ENCODE measurements at places on chromosomes 16 and 17.

DNA sequence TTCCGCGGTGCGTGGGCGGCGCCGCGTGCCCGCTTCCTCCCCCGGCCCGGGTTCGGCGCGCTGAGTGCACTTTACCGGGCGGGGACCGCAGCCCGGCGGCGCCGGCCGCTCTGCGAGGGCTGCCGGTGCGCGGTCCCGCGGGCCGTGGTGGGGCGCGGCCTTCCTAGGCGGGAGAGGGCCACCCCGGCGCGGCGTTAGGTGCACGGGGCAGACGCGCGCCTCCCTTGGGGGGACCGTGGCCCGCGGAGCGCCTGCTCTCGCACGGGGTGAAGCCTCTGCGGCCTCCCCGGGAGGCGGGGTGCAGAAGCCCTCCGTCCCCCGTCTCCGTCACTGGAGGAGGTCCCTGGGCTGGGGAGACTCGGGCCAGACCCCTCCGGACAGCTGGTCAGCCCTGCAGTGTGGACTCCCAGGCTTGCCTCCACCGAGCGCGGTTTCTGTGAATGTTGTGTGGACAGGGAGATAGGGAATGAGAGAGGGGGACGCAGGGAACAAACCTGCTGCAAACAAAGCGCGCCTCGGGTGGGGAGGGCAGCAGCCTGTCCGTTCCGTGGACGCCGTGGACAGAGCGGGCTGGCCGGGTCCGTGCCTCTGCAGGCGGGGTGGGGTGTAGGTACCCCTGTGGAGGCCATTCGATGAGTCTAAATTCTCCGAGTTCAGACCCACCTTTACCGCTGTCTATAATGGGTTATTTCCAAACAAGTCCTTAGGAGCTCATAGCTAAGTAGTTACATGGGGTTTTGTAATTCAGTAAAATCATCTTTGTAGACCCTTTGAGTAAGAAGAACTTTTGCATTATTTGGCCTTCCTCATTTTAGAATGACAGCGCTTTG, 721 bp downstream of the TBCD start:
- DNase-seq, result no peak

GRCh38 chr17:70230850-70231640, 61.7 kb downstream of the KCNJ2 start:
- no peak for DNase-seq

- no peak for DNase-seq
These were observed 22.0 kb downstream of the CAMKK1 start for GRCh38 chr17:3870871-3871306.

DNA sequence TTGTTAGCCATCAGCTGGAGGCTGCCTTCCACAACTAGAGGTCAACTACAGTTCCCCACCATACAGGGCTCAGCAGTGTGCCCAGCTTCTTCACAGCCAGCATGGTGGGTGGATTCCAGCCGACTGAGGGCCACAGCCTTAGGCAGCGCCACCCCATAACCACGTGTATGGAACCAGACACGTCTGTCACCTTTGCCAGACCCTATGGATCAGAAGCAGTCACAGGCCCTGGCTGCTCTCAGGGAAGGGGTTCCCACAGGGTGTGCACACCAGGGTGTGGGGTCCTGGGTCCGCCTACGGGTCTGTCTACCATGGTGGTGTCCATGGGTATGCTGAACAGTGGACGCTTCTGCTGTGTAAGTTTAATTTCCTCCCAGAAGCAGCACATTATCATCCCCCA, 265.0 kb upstream of the FOXF1 start:
- DNase-seq, result no peak

GRCh38 chr17:81831563-81831956, 1.5 kb downstream of the MCRIP1 start:
- DNase-seq, result no peak

DNA sequence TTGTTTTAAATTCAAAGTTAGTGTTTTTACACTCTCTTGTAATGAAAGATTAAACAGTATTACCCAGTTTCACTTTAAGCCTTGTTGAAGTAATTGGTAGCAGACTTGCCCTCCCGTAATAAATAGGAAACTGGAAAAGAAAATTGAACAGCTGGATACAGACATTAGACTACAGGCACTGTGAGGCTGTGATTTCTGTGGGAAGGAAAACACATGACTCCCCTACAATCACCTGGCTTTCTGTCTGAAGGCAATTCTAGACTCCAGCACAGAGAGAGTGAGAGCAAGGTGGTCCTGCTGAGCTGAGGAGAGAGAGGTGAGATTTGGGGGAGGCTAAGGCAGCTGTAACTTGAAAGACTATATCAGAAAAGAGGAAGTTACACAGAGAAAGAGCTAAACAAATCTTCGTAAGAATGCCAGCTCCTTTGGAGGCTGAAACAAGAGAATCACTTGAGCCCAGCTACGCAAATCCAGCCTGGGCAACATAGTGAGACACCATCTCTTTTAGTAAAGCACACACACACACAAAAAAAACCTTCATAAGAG, 57.8 kb upstream of the CDYL2 start:
- no peak for DNase-seq

DNA sequence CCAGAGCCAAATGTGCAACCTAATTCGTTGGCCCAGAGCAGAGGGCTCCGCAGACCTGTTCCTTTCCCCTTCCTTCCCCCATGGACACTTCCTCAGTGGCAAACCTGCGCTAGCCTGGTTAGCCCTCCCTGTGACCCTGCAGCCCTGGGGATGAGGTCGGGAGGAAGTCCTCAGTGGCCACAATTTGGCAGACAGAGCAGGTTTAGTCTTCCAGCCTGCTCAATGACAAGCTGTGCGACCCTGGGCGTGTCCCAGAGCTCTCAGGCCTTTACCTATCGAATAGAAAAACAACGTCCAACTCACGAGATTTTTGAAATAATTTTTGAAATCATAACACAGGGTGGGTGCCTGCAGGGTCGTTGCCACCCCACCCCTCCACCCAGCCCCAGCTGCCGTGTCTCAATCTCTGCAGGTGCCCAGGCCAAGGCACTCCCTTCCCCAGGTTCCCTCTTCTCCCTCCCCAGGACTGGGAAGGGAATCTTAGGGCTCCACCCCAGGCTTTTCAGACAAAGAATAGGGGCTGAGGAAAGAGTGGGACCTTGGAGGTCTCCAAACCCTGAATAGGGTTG, 1.4 kb downstream of the HBM start:
- no peak for DNase-seq

- DNase-seq, result no peak
These were observed 18.6 kb downstream of the ZDHHC7 start for GRCh38 chr16:84992717-84993075.

- DNase-seq, result no peak
These were observed 68.2 kb upstream of the ZNF423 start for GRCh38 chr16:49924078-49924477.

DNA sequence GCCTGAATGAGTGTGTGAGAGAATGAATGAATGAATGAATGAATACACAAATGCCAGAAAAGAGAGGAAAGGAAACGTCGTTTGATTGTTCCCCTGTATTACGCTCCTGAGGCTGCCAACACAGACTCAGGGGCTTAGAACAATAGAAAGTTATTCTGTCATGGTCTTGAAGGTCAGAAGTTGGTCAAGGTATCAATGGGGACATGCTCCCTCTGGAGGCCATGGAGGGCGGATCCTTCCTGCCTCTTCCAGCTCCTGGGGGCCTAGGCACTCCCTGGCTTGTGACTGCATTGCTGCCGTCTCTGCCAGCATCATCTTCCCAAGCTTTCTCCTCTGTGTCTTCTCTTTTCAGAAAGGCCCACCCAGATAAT, 1.5 kb upstream of the SLC38A8 start:
- DNase-seq, result no peak

DNA sequence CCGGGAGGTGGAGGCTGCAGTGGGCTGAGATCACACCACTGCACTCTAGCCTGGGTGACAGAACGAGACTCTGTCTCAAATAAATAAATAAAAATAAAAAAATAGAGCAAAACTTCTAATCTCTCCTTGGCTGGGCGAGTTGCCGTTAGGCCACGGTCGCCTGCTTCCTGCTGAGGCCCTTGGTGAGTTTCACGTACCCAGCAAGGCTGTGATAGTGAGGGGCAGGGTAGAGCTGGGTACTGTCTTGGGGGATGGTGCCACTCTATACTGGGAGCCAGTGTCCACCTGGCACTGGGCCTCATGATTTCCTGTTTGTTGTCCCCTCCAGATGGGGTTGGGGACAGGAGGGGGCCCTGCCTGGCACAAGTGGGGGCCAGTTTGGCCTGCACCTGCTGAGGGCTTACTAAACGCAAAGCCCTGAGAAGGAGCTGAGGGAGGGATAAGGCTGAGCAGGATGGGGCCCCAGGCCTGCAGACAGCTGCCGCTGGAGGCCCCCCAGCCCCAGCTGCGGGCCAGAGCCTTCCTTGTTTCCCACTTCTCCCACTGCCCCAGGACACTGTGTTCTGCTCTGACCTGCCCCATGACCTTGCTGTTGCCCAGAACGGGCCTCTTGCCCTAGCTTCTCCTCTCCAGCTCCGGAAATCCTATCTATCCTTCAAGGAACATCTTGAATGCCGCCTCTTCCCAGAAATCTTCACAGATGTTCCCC, 25.4 kb downstream of the GJD3 start:
- no peak for DNase-seq

GRCh38 chr16:13961099-13961811, 41.3 kb downstream of the ERCC4 start:
- no peak for DNase-seq

GRCh38 chr16:68448360-68448970, at the start of gene SMPD3:
SMPD3 (minus strand) TSS chr16:68448508; CDS start chr16:68372181, 76,327 bp downstream.
- peak; percentile 91 for DNase-seq

DNA sequence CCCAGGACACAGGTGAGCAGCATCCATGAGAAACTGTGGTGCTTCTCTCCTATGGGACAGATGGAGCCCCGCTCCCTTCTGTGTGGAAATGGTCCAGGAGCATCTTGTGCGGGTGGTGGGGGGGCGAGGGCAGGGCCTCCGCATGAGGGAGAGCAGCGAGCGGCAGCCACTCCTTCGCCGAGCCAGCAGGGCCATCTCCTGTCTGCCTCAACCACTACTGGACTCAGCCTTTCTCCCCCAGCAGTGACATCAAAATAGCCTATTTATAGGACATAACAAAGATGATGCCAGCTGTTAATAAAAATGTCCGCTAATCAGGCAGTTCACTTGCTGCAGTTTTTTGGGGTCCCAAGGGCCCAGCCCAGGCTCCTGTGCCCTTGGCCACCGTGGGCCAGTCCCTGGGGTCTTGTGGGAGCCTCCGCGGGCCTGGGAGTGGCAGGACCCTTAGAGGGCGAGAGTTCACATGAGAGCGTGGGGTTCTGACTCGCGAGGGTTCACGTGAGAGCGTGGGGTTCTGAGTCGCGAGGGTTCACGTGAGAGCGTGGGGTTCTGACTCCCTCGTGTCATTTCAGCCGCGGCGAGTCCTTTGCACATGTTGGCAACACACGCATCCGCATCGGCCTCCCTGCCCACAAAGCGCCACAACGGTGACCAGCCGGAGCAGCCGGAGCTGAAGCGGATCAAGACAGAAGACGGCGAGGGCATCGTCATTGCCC, 47.4 kb downstream of the WDR45B start:
- no peak for DNase-seq

DNA sequence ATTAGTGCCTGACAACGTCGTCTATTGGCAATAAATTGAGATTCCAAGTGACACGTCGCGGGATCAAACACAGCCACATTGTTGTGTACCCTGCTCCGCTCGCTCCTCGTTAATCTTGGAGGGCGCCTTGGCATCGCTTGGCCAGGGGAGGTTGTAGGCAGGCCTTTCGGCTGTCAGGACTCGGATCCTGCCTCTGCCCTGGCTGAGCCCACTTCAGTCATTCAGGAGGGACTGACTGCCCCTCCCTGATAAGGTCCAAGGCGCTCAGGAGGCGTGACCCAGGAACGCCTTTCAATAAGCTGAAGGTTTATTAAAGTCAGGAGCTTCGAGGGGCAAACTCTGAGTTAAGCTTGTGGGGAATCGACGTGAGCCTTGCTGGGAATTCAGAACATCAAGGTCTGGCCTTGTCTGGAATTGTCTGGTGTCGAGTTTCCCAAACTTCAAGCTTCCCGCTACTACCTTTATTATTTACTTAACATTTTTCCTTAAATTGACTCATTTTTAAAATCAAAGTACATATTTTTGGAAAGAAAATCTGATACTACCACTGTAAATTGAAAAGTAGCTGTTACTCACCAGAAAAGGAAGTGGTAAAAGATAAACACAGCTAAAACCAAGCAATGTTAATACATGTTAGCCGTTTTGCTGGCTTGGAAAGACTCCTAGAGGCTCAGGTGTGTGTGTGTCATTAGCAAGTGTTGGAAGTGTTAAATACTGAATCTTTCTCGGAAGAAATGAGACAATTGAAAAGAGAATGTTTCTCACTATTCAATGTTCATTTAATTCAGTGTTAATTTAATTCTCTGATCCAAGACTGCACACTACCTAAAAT, 5.3 kb upstream of the IRX3 start:
- peak; percentile 4 for DNase-seq

GRCh38 chr16:66574081-66574480, 5.2 kb upstream of the CMTM2 start:
- DNase-seq, result no peak

- DNase-seq, result peak; percentile 28
These were observed 2.8 kb upstream of the KRT40 start for GRCh38 chr17:40986920-40987319.

- DNase-seq, result no peak
These were observed 389.2 kb upstream of the SALL1 start for GRCh38 chr16:51540259-51540658.

- DNase-seq, result no peak
These were observed 121.2 kb downstream of the ANKFN1 start for GRCh38 chr17:56274491-56274890.

DNA sequence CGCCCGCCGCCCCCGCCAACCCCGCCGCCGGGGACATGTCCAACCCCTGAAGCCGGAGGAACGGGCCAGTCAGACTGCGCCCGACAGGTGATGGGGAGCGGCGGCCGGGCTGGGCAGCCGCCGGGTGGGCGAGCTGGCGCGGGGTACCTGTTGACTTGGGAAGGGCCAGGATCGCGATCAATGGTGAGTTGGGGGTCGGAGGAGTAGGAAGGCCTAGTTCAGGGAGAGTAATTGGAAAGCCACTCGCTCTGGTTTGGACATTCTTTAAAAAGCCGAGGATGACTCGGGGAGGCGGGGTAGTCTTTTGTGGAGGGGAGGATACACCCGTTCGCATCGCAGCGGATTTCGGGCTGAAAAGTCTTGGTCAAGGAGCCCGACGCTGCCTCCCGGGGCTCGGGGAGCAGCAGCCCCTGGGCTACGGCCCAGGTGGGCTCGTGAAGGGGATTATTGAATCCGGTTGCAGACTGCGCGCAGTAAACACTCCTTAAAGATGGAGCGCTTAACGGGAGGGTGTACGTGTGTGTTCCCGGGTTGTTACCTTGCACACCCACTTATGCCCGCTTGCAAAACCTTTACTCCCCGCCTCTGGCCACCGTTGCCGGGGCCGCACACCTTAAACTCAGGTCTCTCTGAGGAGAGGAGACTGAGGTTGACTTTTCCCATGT, 123.8 kb downstream of the GOSR1 start:
- peak; percentile 37 for DNase-seq

- DNase-seq, result no peak
These were observed 85.8 kb downstream of the VMP1 start for GRCh38 chr17:59793205-59793604.

DNA sequence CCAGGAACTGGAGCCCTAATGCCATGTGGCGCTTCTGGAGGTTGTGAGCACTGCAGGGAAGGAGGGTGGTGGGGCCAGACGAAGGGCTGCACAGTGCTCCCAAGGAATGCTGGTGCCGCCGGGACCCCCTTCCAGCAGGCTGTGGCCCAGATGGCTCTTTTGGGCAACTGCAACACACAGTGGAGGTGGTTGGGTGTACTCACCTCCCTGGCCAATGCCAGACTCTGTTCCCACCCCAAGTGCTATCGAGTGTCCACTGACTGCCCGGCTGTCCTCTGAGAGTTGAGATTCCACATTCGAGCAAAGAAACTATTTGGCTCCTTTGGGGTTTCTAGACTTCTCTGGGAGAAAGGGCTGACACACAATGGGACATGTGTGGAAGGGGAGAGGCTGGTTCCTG, 167.9 kb downstream of the RGS9 start:
- no peak for DNase-seq
